Chondrocyte (in vitro differentiated cells): ENCODE measurements at places on chromosomes 11 and 22. TPM values are rescaled to one million over a fixed set of nuclear protein-coding genes. Genes with fewer than 3 reads are reported as not detected.

GRCh38 chr11:110830747-110831146 lies 118.5 kb upstream of the ARHGAP20 start:
- no peak for DNase-seq

GRCh38 chr22:41799486-41800347 lies 762 bp upstream of the CCDC134 start:
- DNase-seq = no peak

GRCh38 chr22:32063701-32064100 lies 20.6 kb downstream of the SLC5A1 start:
- DNase-seq = no peak

DNA sequence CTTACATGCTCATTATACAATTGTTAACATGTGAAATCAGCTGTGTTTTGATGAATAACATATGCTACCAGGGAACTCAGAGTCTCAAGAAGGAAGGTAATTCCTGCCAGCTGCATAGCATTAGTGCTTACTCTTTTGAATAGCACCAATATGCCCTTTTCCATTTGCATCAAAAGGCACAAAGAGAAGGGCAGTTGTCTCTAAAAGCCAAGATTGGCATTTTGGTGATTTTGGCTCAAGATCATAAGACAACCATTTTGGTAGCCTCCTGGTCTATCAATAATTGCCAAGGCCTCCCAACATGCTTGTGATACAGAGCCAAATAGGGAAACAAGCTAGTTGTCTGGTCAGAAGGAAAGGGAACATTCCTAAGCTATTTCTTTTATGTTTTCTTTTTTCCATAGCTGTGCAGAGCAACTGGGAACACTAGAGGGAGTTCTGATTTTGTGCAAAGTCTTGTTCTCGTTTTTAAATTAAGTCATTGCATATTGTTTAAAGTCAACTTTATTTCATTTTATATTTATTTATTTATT lies 416.7 kb upstream of the CHORDC1 start:
- no peak for DNase-seq

CLDN25 gene
- total RNA-seq = not detected in 3 replicates

GRCh38 chr11:125270106-125270505 lies 105.6 kb downstream of the PKNOX2 start:
- no peak for DNase-seq

- DNase-seq = no peak
Measured at GRCh38 chr11:3958281-3958680, 102.8 kb downstream of the STIM1 start.

PTPRCAP gene
- total RNA-seq = 0.47 to 0.95 TPM (median 0.73 TPM) in 3 replicates

DNA sequence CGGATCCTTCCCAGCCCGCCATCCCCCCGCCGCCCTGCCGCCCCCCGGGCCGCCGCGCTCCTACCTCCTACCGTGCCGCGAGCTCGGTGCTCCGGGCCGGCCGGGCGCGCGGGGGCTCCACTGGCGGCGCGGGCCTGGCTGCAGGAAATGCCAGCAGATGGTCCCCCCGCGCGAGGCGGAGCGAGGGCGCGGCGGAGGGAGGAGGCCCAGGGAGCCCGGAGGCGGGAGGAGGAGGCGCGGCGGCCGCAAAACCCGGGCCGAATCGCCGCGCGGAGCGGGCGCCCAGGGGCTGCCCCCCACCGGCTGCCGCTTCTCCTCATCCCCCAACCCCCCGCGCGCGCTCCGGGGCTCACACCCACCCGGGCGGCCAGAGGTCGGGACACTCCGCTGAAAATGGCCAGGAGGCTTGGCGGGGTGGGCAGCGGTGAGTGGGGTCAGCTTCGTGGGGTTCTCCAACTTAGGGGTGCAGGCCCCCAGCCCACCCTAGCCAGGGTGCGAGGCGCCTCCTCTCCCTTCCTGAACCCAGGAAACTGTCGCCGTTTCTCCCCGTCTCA lies at the start of gene OSBPL5:
OSBPL5 (minus strand) TSS at position 159 of the 554 bp plus-strand sequence. CDS start 36,162 bp downstream, outside the sequence.
- peak; percentile 84 for DNase-seq

DNA sequence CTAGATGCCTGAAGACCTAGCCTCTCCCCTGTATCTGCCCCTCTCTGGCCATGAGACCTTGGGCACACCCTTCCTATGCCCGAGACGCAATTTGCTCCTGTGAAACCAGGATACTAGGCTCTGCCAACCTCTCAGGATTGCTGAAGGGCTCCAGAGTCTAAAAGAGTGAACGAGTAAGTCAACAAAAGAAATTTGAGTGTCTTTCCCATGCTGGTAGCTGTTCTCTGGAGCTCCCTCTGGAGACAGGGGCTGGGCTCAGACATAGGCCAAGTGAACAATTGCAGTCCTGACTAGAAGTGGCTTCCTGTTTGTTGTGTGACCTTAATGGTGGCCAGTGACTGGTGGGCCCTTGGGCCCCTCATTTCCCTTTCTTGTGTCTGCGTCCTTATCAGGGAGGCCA lies 189.0 kb upstream of the NARS2 start:
- DNase-seq = no peak

DNA sequence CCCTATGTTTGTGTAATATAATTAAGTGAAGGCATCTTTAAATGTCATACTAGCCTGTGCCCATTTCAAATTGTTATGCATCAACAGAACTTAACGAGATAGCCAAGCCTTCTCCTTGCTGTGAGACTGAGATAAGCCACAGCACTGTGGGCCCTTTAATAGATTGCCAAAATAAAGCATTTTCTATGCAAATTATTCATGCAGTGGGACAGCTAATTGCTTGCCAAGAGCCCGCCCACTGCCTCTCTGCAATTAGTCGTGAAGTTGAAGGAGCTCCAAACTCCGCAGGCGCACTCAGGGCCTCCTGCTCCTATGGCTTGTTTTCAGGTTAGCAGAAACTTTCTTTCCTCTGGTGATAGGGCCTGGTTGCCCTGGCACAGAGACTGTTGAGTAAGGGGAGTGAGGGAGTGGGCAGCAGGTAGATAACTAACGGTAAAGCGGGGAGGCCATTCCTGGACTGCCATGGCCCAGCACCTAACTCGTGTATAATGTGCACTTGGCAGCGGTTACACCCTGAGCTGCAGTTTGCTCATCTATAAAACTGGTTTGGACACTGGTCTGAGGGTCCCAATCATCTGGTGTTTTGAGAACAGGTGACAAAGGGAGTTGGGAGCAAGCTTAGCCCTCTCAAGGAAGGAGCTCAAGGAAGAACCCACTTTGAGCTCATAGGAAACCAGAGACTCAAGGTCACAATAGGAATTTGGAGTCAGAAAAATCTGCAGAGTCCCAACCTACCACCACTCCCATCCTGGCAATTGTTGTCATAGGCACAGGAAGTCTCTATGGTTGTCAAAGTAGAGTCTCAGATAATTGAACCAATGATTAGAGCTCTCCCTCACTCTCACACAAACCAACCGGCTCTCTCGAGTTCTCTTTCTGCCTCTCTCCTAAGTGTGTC lies 33.9 kb upstream of the RIC3 start:
- DNase-seq = no peak

GRCh38 chr11:111445586-111445985 lies 66.5 kb upstream of the POU2AF1 start:
- no peak for DNase-seq

DNA sequence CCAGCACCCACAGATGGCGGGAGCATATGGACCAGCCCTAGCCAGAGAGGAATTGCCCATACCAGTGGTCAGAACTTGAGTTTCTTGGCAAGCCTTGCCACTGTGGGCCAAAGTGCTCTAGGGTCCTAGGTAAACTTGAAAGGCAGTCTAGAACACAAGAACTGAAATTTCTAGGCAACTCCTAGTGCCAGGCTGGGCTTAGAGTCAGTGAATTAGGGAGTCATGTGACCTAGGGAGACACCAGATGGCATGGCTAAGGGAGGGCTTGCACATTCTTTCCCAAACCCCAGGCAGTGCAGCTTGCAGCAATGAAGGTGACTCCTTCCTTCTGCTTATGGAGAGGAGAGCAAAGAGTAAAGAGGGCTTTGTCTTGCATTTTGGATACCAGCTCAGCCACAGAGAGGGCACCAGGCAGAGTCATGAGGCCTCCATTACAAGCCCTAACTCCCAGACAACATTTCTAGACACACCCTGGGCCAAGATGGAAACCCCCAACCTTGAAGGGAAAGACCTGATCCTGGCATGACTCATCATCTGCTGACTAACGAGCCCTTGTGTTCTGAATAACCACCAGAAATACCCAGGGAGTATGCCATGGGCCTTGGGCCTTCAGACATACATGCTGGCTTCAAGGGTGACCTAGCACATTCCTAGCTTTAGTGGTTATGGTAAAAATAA lies 19.2 kb upstream of the OR56A3 start:
- DNase-seq = no peak

DNA sequence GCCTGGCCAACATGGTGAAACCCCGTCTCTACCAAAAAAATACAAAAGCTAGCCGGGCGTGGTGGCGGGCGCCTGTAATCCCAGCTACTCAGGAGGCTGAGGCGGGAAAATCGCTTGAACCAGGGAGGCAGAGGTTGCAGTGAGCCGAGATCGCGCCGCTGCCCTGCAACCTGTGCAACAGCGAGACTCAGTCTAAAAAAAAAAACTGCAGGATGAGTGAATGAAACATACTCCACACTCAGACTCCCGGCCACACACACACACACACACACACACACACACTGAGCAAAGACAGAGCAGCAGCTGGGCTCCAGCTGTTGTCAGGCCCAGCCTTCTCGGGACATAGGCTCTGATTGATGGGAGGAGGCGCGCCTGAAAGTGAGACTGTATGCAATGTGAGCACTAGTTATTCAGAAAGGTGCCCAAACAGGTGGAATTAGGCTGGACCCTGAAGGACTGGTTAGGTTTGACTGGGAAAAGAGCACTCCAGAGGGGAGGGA lies 1.5 kb upstream of the PLEKHA7 start:
- no peak for DNase-seq

DNA sequence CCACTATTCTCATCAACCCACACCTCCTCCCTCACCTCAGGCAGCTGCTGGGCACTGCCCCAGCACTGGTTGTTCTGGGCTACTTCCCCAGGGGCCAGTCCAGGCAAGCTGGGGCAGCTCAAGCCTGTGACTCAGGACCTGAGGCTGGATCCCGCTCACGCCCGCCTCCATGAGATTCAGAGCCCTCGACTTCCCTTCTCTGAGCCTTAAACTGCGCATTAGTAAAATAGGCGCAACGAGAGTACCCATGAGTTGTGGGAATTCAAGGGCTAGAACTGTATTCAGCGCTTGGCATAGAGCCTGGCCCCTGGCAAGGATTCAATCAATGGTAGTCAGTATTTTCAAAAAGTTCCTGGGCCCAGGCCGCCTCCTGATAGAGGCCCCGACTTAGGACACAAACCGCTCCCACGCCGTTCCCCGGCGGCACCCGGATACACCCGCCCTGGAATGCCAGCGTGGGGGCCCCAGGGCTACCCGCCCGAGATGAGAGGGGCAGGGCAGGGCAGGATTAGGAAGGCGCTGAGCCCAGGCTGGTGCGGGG lies 723 bp upstream of the CD82 start:
- no peak for DNase-seq

DNA sequence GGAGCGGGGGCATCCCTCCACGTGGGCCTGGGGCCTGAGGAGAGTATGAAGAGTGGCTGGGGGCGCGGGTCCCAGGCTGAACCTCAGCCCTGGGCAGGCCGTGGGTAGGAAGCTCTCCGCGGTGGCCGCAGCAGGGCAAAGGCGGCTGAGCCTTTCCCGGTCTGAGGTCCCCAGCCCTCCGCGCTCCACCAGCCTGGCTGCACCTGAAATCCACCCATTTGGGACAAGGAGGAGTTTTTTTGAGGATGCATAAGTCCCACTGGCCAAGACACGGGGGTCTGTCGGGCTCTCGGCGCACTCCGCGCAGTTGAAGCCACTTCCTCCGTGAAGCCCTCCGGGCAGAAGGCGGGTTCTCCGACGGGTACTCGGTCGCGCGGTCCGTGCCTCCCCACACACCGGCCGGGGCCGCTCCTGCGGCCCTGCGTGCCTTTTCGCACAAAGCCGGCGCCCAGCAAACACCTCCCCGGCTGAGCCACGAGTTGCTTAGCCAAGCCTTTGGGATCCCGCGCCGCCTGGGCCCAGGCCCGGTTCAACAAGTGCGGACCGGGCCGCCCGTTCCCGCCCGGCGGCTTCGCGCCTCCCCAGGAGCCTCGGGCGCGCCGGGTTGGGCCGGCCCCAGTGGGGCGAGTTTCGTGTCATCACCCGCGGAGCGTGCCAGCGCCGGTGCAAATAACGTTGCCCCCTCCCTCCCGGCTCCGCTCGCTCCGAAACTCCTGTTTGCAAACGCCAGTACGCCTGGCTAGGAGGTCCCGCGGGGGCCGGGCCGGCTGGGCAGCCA lies 666 bp upstream of the OVOL1 start:
- peak; percentile 85 for DNase-seq

DNA sequence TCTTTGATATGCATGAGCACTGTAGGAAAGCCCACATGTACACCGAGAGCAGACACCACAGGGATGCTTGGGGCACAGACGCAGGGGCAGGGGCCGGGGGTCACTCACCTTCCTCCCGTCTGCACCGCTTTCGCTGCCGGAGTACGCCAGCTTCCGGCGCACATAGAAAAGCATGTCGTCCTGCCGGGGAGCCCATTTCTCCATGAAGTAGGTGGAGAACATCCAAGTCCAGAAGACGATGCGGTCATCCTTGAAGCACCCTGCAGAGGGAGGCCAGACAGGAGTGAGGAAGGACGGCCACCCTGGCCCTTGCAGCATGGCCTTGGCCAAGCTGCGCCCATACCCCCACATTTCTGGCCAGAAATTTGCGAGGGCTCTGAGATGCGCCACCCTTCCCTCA lies 28.8 kb downstream of the KIAA0930 start:
- DNase-seq = peak; percentile 86

TESMIN gene
- total RNA-seq = 0.33 to 0.37 TPM in 2 of 3 replicates, not detected in the other

DNA sequence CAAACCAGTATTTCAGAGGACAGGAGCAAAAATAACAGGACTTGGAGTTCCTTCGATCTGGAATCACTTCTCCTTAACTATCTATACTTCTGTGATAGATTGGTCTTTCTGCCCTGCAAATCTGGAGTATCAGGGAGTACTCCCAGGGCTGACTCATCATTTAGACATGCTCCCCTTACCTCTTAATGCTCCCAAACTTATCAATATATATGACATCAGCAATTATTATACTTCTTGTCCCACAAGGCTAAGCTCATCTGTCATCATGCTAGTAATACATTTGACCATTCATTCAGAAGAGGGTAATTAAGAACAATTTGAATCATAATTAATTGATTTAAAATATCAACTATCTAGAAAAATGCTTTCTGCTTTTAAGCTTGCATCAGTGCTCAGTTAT lies 163.8 kb downstream of the SWAP70 start:
- no peak for DNase-seq

DNA sequence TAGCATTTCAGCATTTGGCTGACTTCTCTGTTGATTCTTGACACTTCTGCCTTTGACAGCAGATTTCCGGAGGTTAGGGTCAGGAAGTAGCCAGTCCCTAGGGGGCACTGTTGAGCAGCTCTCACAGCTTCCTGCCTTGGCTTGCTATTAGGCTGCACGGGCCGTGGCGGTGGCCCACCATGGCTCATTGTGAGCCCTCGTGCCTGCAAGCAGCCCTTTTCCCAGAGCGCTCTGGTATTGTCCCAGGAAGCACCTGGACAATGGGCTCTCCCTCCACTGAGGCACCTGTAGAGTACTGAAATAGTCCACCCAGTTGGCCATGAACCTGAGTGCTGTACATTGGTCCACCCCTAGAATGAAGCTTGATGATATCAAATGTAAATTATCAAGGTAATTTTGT lies 100.2 kb upstream of the GAL start:
- no peak for DNase-seq

DEUP1 gene
- 0.15 TPM in 1 of 3 replicates, not detected in the others for total RNA-seq
